AG20443 (cell line): ENCODE measurements at places on chromosomes 1 and 21.

DNA sequence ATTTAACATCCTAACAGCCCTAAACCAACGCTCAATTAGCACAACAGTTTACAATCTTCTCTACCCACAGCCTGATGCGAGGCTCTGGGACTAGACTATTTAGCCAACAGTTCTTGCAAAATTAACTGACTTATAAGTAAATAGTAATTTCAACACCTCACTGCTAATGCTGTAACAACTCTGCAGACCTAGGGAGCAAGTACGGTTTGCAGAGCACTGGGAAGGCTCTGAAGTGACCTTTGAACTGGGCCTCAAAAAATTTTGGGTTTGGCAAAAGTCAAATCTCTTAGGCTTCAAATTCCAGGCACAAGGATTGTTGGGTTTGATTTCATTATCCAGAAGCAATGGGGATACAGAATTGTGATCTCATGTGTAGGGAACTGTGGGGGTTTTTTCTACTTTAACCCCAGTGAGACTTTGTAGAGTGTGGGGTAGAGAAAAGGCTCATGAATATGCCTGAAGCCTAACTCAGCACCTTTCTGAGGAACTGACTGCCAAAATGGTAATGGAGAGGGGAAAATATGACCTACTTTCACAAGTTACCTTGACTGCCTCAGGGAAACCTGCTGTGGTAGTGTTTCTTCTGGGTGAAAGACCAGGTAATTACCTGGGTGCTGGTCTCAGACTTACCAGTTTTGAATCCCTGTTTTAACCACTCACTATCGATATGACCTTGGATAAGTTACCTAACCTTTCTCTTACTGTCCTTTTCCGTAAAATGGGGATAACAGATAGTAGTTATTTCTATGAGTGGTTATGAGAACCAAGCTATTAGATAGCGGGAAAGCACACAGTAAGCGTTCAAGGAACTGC lies 889 bp upstream of the TXLNA start:
- DNase-seq, result no peak

- no peak for DNase-seq
These were observed 64.9 kb downstream of the CD2 start for GRCh38 chr1:116819081-116819480.

- DNase-seq, result no peak
These were observed 29.0 kb downstream of the NEK7 start for GRCh38 chr1:198185759-198186158.

DNA sequence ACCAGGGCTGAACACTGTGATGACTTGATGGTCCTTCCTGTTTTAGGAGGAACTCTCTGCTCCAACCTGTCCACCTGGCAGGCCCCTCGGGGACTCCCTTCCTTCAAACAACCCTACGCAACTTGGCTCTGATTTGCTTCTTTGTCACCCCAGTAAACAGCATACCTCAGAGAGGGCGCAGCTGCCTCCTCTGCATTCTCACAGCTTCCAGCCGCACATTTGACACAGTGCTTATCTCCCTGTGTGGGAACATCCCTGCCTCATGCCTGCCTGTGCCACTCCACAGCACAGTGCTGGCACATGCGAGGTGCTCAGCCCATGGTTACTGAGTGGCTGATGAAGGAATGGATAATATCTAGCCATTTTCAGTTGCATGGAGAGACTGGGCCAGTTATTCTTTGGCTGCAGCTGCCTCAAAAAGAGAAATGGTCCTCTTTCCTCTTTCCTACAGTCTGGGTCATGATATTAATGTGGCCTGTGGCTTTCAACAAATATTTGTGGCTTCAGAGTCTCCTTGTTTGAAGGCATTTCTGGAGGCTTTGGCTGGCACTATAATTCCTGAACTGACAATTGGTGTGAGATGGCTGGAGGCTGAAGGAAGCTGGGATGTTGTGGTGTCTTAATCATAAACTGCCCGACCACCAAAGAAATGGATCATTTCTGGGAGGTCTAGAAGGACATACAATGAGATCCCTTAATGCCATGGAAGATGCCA lies 77.9 kb downstream of the TENT5C start:
- DNase-seq, result peak; percentile 63

DNA sequence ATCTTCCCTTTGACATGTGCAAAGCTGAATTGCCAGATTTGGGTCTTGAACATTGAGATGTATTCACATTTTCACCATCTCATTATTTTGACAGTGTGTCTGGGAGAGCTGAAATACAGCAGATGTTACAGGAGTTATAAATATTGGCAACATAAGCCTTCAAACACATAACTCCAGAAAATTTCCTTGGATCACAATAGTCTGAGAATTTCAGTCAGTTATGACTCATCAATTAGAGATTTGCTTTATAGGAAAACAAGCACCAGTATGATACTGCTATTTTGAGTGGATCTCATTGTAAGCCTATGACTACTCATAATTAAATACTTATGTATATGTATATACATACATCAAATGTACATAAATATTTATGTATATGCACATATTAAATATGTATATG lies 1171.8 kb downstream of the AMY1C start:
- no peak for DNase-seq
